ENCODE measurements at places on chromosomes 12 and 14.

DNA sequence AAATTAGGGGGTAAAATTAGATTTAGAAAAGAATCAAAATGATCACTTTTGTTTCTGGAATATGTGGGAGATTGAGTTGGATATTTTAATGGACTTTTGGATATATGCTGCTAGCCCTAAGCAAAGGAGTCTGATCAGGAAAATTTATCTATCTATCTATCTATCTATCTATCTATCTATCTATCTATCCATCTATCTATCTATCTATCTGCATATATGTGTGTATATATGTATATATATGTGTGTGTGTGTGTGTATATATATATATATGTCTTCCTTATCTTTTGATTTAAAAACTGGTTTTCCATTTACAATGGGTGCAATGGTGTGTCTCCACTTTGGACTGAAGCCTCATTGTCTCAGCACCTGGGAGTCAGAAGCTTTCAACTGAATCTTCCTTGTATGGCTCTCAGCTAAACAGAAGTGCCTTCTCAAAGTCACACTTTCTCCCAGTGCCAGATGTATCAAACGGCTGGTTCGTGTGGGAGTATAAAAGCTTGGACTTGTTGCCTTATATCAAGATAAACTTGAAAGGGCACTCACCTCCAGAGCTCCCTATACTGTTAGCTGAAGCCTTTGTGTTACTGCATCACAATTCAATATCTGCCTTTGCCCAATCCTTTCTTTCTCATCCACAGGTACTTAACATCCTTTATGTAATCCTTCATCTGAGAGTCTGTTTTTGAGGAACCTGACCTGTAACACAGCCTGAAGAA, 31.6 kb upstream of the CD69 start:
- DNase-seq: no peak

DNA sequence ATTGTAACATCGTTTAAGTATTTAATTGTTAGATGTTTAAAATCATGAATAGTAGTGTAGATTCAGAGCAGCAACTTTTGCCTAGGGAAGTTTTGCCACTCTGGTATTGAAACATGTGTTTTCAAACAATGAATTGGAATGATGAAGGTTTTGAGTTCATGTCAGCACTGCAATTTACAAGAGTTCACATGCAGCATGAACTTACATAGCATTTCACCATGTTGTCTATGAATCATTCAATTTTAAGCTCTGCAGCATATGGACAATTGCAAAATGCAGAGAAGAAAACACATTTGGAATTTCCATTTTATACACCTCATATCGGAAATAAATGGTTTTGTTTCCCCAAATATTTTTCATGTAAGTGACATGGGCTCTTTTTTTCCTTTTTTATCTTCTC, 170.7 kb upstream of the CDKN3 start:
- no peak for DNase-seq

DNA sequence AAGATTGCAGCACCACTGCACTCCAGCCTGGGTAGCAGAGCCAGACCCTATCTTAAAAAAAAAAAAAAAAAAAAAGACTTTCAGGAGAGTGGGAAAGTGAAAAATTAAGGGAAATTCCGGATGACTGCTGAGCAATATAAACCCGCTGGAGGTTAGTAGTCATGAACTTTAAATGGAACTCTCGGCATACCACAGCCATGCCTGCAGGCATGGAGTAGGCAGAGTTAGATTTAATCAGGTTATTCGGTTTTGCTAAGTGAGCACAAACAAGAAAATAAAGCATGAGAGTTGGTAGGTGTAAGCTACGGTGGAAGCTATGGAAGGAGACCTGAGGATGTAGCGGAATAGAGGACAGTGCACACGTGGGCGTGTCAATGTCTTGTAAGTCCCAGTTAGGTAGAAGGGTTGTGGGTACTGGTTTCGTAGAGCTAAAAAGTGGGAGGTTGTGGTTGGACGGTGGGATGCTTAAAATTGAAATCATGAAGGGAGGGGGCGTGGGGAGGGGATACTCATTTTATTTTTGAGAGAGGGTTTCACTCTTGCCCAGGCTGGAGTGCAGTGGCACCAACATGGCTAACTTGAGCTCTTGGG, 11.8 kb upstream of the TUBA1C start:
- DNase-seq: no peak

- DNase-seq: no peak
Observed at GRCh38 chr14:98154254-98154653, 1117.7 kb downstream of the BCL11B start.

- no peak for DNase-seq
Observed at GRCh38 chr14:36056845-36057244, 119.7 kb downstream of the PTCSC3 start.

GRCh38 chr12:121803861-121804416, at the start of gene SETD1B:
Gene SETD1B, plus strand, starts transcription at chr12:121804009. Its CDS starts 729 bp downstream, at chr12:121804738.
- peak; percentile 58 for DNase-seq

DNA sequence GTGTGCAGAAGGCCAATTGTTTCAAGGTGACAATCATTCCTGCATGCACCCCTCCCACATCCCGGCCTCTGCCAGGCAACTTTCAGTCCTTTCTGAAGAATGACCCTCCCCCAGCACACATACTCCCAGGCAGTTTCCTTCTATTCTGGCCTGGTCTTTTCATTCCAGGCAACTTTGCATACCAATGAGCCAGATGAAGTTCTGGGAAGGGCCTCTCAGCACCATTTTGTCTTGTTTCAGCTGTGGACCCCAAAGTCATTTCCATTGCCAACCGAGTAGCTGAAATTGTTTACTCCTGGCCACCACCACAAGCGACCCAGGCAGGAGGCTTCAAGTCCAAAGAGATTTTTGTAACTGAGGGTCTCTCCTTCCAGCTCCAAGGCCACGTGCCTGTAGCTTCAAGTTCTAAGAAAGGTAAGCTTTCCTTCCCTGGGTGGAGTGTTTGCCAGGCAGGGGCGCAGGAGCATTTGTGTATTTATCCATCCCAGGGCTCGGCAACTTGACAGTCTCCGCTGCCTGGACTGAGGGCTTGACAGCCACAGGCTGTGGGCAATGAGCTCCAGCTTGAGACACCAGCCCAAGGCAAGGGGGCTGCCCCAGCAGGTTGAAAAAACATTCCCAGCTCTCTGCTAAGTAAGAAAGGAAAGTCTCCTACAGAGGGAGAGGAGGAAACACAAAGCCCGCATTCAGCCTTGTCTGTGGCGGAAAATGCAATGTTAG, 16.4 kb downstream of the BCL2L14 start:
- DNase-seq: no peak

DNA sequence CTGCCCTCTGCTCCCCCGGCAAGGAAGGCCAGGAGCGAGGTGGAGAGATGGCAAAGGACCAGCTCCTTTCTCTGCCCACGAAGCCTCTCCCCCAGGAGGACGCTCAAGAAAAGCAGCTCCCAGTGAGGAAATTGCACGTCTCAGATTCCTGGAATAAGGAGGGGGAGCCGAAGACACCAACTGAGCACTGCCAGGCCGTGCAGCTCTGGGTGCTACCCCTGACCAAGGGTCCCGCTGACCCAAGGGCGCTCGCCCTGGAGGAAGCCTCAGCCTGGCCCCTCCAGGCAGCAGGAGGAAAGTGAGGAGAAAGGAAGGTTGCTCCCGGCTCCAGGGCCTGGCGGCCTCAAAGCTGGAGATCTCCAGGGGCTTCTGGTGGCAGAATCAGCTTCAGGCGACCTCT, 174.1 kb upstream of the SFSWAP start:
- DNase-seq: no peak

- no peak for DNase-seq
Observed at GRCh38 chr12:5197131-5197530, 153.5 kb downstream of the KCNA5 start.

- no peak for DNase-seq
Observed at GRCh38 chr12:18700271-18700670, 37.5 kb downstream of the PLCZ1 start.

DNA sequence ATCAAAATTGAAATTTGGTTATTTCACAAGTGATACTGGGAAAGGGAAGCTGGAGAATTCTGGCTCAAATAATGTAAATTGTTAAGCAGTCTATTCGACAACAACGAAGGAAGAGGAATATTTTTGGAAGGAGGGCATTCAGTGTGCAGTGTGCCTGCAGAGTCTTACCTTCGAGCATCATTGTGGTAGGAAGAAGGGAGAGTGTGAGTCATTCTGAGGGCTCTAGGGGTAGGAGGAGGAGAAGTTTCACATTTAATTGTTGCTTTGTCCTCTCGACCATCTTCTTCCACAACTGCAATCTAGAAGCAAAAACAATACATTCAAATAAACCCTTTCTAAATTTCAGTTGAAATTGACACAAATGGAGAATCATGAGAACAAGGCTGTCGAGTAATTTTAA, 263.0 kb downstream of the ACSS3 start:
- DNase-seq: no peak

GRCh38 chr14:85235868-85236267, 294.1 kb upstream of the FLRT2 start:
- no peak for DNase-seq

- DNase-seq: peak; percentile 53
Observed at GRCh38 chr12:47819138-47819895, 386 bp downstream of the HDAC7 start.

GRCh38 chr14:66003082-66003730, 483.0 kb upstream of the CCDC196 start:
- DNase-seq: no peak

- DNase-seq: peak; percentile 42
Observed at GRCh38 chr14:61598980-61599379, 96.3 kb upstream of the HIF1A start.

- no peak for DNase-seq
Observed at GRCh38 chr12:126337556-126338441, 1272.6 kb downstream of the AACS start.

- peak; percentile 33 for DNase-seq
Observed at GRCh38 chr14:89221109-89221810, 195.8 kb downstream of the FOXN3 start.

DNA sequence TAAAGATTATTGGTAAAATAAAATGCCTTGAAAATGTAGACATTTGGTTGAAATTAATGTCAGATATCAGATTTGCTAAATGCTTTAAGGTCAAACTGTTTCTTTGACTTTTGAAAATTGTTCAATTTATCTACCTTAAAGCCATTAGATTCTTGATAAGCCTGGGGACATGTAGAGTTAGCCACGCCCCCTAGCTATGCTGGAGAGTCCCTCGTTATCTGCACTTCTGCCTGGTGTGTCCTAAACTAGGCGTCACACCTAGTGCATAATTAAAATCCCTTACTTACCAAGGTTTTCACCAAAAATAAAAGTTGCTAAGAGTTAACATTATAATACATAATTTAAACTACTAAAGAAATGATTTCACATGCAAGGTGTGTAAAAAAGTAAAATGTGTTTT, 79.5 kb downstream of the EGLN3 start:
- DNase-seq: no peak

DNA sequence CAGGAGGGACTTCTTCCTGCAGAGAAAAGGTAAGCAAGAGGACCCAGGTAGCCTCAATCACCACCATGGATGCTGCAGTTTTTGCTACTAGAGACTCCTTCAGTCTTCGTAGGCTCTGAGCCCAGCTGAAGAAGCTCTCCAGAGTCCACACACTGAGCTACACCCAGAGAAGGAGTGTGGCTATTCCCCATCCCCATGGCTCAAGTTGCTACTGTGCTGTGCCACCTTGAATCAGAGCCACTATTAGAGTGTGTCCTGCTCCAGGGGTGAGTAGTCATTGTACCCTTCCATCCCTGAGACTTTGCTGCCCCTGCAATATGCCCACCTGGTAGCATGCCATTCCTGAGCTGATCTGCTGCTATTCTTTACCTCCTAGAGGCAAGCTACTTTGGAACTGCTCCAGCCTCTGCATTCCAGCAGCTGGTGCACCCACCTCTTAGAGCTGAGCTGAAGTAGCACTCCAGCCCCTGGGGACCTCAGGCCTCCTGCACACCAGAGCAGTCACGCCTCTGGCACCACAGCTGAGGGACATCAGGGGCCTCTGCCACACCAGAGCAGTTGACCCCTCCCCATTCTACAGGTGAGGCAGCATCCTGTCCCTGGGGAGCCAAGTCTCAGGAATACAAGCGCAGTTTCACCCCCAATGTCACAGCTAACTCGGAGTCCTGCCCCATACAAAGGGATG, 213.0 kb downstream of the TRHDE start:
- DNase-seq: no peak

DNA sequence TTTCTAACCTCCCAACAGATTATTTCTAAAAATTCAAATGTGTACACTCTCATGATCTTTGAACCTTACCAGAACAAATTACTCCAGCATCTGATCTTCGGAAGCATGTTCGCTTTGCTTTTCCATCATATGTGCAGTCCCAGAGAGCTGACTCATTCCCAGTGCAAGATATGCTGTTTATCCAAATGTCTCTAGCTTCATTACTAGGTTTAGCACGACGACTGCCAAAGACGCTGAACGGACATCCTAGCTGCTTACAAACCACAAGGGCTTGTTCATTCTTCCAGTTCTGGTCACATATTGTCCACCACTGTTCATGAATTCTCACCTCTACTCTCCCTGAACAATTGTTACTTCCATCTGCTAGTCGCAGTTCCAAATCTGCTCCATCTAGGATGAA, 40.5 kb downstream of the CD163L1 start:
- no peak for DNase-seq
